ENCODE measurements at places on chromosomes 13 and 19.
A peak's percentile ranks its signal among the peaks of the same experiment; 100 is the strongest.

GRCh38 chr13:27919659-27919933, 204 bp upstream of the PDX1 start:
- DNase-seq: no peak

- DNase-seq: no peak
Measured at GRCh38 chr13:95870421-95870820, 182.8 kb downstream of the UGGT2 start.

GRCh38 chr19:48716562-48717291, 2.8 kb downstream of the MAMSTR start:
- no peak for DNase-seq

GRCh38 chr19:38554676-38555141, 63.0 kb downstream of the MAP4K1 start:
- no peak for DNase-seq

DNA sequence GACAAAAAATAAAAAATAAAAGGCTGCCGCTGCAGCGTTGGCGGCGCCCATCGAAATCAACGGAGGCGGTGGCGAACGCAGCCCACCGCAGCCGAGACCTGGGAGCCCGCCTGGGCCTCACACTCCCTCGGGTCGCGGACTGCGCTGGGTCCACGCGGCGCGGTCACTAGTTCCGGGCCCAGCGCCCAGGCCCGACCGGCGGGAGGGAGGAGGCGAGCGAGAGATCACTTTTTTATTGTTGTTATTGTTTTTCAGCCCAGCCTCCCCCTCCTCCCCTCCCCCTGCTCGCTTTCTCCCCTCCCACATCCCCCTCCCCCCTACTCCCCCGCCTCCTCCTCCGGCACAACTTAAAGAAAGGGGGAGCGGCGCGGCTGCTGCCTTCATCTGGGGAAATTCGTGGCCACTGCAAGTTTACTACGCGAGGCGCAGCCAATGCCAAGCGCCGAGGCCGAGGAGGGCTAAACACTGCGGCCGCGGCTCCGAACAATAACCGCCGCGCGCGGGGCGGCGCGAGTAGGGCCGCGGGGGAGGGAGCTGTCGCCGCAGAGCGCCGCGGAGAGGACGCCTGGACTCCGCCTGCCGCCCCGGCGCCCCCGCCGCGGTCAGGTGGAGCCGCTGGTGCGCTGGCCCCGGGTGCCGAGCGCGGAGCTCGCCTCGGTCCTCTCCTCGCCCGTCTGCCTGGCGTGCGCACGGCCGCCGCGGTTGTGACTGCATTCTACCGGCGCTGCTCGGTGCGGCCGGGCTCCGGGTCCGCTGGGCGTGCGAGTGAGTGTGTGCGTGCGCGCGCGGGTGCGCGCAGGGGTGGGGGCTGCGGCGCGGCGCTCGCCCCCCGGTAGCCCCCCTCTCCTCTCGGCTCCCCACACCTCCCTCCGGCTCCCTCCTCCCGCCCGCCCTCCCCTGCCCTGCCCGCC, 505 bp upstream of the ZIC2 start:
- DNase-seq: peak; percentile 18

GRCh38 chr13:70769817-70770216, 661.6 kb upstream of the KLHL1 start:
- no peak for DNase-seq

DNA sequence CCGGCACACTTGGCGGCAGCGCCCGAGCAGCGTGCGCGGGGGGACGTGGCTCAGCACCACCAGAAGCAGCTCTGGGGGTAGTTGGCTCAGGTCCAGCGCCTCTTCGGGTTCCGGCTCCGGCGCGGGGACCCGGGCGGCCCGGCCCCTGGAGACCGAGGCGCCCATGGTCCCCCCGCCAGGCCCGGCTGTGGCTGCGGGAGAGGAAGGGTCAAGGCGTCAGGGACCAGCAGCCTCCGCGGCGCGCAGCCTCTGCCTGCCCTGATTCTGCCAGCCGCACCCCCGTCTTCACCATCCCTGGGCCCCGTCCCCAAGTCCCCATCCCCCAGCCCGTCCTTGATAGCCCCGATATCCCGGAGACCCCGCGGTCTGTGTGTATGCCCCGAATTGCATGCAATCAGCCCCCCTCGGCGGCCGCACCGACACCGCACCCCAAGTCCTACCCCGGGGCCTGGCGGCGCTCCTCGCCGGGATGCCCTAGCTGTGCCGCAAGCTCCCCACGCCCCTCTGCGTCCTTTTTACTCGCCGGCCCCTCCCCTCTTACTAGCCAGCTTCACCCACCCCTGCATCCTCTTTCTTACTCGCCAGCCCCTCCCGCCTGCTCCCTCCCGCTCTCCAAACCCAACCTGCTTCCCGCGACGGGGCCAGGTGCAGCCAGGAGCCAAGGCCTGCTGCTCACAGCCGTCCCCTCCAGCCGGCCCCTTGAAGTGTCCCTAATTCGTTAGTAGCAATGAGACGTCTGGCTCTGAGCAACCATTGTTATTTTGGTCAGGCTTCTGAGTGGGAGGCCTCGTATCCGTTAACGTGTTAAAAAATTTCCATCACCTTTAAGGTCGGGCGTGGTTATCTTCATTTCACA, at the start of gene FBXO27:
TSS of gene FBXO27 (minus strand) at position 487 of the 856 bp plus-strand sequence. CDS start at position 165, 322 bp downstream.
- no peak for DNase-seq

DNA sequence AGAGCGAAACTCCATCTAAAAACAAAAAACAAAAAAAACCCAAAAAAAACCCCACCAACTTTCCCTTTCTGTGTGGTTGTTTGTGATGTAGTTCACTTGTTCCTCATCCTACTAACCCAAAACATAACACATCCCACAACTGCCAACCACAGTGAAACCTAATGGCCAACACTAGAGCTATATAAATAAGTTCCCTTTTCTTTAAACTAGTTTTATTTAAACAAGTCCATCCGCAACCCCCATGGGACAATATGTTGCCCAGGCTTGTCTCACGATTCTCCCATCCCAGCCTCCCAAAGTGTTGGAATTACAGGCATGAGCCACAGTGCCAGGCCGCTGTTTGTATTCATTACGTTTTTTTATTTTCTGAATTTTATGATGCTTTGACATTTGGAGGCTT, 71.2 kb upstream of the ADGRE5 start:
- no peak for DNase-seq

GRCh38 chr19:566403-566802, 6.0 kb upstream of the BSG start:
- DNase-seq: no peak

DNA sequence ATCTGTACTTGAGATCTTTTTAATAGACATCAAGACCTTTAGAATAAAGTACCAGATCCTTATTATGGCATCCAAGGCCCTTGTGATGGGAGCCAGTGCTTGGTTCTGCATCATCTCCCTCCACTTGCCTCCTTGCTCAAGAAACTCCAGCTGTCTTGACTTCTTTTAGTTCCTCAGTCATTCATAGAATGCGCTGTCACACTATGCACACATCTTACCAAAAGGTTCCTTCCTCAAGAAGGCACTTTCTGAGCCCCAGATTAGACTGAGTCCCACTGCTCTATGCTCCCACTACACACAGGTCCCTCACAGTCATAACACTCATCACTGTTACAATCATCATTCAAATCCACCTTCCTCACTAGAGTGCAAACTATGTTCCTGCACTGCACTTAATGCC, 57.8 kb upstream of the ITM2B start:
- DNase-seq: no peak

GRCh38 chr19:47882890-47883289, 3.2 kb downstream of the SULT2A1 start:
- no peak for DNase-seq

DNA sequence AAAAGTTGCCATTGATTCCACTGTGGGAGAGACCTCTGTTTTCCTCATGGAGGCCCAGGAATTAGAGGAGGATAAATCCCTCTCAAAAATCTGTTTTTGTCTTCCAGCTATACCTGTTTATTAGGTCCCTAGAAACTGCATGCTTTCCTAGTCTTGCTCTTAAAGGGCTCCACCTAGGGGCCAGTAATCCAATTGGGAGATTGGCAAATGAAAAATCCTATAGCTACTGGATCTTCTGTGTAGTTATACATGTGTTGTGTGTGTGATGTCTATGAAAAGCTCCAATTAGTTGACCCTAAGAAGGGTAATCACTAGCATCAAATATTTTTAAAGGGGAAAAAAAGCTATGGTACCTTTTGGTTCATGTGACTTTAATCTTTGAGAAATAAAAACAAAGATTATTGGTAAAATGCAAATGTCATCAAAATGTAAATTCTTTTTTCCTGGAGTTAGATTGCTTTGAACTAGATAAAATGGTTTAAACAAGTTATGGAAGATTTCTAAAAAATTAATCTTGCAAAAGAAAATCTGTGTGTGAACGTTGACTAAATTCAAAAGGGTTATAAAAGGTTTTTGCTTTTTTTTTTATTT, 63.4 kb upstream of the C1QTNF9B start:
- no peak for DNase-seq

GRCh38 chr19:8487137-8487851, 15.1 kb downstream of the PRAM1 start:
- DNase-seq: no peak

GRCh38 chr13:20411638-20412342, 113.9 kb downstream of the CRYL1 start:
- DNase-seq: no peak

DNA sequence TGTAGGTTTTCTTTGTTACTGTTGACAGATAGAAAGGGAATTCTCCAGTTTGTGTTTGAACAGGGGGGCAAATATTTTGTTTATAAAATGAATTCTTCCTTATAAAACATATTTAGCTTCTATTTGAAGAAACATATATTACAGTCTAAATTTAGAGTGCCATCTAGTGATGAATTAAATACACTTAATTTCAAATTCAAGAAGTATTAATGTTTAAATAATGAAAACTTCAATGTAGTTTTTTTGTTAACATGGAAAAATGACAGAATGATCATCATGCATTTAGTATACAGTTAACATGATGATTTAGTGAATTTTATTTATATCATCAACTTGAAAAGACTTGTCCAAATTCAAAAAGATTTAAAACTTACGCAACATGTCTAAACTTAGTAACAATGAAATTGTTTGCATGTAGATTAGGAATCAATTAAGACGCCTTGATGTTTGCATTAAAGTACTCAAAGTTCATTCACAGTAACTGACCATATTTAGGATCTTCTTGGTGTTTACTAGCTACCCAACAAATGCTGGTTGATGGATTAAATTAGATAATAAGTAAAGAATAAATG, 765.9 kb upstream of the SLITRK1 start:
- no peak for DNase-seq

GRCh38 chr13:112619730-112620631, 32.0 kb upstream of the TUBGCP3 start:
- no peak for DNase-seq

DNA sequence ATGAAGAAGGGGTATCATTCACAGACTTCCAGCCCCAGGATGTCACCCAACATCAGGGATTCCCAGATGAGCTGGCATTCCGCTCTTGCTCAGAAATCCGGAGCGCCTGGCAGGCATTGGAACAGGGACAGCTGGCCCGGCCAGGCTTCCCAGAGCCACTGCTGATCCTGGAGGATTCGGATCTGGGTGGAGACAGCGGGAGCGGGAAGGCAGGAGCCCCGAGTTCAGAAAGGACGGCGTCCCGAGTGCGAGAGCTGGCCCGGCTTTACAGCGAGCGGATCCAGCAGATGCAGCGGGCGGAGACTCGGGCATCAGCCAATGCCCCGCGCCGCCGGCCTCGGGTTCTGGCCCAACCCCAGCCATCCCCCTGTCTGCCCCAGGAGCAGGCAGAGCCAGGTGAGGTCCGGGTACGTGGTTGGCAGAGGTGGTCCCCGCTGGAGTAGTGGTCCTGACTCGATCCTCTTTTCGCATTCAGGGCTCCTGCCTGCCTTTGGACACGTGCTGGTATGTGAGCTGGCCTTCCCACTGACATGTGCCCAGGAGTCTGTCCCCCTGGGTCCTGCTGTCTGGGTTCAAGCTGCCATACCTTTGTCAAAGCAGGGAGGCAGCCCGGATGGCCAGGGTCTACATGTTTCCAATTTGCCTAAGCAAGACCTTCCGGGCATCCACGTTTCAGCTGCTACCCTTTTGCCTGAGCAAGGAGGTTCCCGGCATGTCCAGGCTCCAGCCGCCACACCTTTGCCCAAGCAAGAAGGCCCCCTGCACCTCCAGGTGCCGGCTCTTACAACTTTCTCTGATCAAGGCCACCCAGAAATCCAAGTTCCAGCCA, 11.0 kb downstream of the PLEKHG2 start:
- DNase-seq: no peak

DNA sequence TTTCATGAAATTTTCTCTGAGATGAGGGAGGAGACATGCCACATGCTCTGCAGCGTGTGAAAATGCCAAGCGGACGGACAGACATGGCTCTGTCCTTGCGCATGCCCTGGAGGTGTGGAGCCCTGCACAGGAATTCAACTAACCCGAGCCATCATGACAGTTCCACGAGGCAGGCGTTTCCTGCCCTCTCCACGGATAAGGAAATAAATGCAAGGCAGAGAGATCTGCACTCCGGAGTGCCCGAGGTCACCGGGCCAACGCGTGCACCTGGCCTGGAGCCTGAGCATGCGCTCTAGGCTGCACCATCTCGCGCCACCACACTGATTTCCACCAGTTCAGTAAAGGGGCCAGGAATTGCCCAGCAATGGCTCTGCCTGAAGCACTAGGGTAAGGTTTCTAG, 298.2 kb downstream of the MYO16 start:
- DNase-seq: no peak

DNA sequence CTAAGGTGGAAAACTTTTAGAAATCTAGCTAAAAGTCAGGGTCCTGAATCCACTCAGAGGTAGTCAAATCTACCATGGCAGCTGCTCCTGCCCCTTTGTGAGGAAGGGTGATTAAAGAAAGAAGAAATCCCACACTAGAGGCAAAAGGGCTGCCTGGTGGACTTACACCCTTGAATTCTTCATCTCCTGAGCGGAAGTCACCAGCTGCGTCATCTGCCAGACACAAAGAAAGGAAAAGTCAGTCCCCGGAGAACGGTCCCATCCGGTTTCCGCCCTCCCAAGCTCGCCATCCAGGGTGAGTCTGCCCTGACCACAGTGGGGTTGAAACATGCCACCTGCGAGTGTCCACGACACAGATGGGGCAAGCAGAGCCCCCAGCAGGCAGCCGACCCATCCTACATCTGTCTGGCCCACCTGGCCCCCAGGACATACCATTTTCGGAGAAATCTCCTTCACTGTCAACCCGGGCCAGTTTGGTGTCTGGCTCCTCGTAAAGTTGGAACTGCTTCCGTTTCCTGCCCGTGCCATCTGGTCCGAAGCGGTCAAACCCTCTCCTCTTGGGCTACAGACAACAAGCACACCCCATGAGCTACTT, 7.7 kb downstream of the AKAP8 start:
- no peak for DNase-seq

DNA sequence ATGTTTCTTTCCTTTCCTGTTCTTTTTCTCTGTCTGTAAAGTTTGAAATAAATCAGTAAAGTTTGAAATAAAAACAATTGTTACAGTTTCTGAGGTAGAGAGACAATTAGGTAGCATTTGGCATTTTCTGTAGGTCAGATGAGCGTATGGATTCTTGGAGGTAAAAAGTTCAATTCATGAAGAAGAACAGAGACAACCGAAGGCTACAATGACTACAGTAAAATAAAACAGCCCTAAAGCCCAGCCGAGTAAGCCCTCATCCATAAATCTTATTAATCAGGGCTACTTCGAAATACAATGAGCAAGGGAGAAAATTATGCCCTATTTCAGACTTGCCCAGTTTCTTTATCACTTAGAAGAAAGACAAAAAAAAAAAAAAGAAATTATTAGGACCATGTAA, 941.9 kb upstream of the SLC10A2 start:
- DNase-seq: no peak

GRCh38 chr13:106178816-106179215, 356.6 kb downstream of the EFNB2 start:
- DNase-seq: no peak
